ENCODE measurements at places on chromosomes 12 and 14. TPM values are rescaled to one million over a fixed set of nuclear protein-coding genes. Genes with fewer than 3 reads are reported as not detected.

Gene PLEK2
- 3.9 TPM for total RNA-seq

Gene BCL2L14
- total RNA-seq: not detected

Gene NFE2
- 1.6 TPM for total RNA-seq

Gene OR4E2
- not detected for total RNA-seq

Gene CATSPERB
- total RNA-seq: 0.16 TPM

Gene CLEC4E
- total RNA-seq: not detected

Gene RPGRIP1
- total RNA-seq: not detected

Gene RASSF3
- total RNA-seq: 9.9 TPM

Gene GPRC5A
- total RNA-seq: 20.3 TPM

Gene HOXC9
- not detected for total RNA-seq

Gene KLHL33
- total RNA-seq: 0.49 TPM

Gene CLEC4D
- total RNA-seq: not detected

Gene PSMB5
- 255 TPM for total RNA-seq

Gene SELPLG
- 0.97 TPM for total RNA-seq

Gene GZMH
- total RNA-seq: not detected

Gene KRT80
- total RNA-seq: not detected

Gene SYNDIG1L
- not detected for total RNA-seq

Gene CLEC4C
- not detected for total RNA-seq

Gene HRK
- total RNA-seq: not detected

Gene BEGAIN
- total RNA-seq: under 0.01 TPM

Gene RAN
- 309 TPM for total RNA-seq

Gene TESPA1
- not detected for total RNA-seq

Gene DDX11
- 8.7 TPM for total RNA-seq

Gene CSRNP2
- total RNA-seq: 15.9 TPM

Gene BIN2
- total RNA-seq: not detected

Gene KLRC3
- total RNA-seq: not detected

Gene MYG1
- total RNA-seq: 38.6 TPM

Gene COL2A1
- not detected for total RNA-seq

Gene E2F7
- 2.3 TPM for total RNA-seq

Gene ADAMTS20
- not detected for total RNA-seq

Gene CLEC2D
- 0.36 TPM for total RNA-seq

Gene RIMKLB
- 9.1 TPM for total RNA-seq

Gene ZC2HC1C
- not detected for total RNA-seq

Gene TAS2R19
- total RNA-seq: 0.49 TPM
